ENCODE measurements at places on chromosomes 12 and 14.

DNA sequence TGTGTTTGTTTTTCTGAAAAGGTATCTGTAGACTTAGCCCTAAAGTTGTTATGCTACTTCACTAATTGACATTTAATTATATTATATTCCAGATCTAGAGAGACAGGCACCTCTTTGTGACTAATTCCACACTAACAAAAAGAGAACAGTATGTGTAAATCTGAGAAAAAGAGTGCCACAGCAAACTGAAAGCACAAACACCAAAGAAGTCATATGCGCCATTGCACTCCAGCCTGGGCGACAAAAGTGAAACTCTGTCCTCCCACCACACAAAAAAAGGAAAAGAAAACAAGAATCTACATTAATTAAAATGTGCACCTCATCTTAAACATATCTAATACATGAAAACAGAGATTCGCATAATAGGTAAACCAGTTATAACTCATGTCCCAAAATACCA lies 4.4 kb upstream of the CSRNP2 start:
- DNase-seq: no peak

- no peak for DNase-seq
Measured at GRCh38 chr14:65044596-65044959, 57.7 kb downstream of the MAX start.

DNA sequence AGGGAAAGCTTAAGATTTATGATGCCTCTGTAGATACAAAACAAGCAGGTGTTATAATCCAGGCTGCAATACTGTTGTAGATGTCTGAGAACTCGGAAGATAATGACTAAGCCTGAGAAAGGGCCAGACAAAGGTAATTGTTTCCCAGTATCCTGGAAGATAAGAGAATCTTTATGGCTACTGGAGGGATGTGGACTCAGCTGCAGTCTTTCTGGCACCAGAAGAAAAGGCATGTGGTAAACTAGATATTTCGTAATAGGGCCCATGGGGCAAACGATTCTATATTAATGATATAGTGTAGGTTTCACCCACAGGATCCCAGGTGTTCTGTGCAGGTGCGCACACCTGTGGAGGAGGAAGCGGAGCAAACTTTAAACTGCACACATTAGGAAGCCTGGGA lies 9.2 kb upstream of the APOLD1 start:
- no peak for DNase-seq

- no peak for DNase-seq
Measured at GRCh38 chr12:104602896-104603295, 146.1 kb downstream of the CHST11 start.

GRCh38 chr12:31324845-31325523 lies 966 bp downstream of the SINHCAF start:
- peak; percentile 89 for DNase-seq

GRCh38 chr14:63045234-63045611 lies at the start of gene KCNH5:
Gene KCNH5 (minus strand): TSS chr14:63045458. CDS start chr14:63045186, 272 bp downstream.
- no peak for DNase-seq

DNA sequence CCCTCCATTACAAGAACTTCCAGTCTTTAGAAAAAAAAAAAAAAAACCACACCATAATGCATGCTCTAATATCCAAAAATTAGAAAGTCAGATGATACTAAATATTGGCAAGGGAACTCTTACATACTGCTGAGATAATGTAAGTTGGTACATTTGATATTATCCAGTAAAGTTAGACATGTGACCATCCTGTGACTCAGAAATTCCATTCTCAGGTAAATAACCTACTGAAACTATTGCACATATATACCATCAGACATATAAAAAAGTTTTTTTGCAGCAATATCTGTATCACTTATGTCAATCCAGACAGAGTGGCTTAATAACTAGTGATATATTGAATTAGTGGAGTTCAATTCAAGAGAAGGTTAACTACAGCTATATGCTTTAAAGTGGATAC lies 63.5 kb downstream of the KITLG start:
- DNase-seq: no peak

DNA sequence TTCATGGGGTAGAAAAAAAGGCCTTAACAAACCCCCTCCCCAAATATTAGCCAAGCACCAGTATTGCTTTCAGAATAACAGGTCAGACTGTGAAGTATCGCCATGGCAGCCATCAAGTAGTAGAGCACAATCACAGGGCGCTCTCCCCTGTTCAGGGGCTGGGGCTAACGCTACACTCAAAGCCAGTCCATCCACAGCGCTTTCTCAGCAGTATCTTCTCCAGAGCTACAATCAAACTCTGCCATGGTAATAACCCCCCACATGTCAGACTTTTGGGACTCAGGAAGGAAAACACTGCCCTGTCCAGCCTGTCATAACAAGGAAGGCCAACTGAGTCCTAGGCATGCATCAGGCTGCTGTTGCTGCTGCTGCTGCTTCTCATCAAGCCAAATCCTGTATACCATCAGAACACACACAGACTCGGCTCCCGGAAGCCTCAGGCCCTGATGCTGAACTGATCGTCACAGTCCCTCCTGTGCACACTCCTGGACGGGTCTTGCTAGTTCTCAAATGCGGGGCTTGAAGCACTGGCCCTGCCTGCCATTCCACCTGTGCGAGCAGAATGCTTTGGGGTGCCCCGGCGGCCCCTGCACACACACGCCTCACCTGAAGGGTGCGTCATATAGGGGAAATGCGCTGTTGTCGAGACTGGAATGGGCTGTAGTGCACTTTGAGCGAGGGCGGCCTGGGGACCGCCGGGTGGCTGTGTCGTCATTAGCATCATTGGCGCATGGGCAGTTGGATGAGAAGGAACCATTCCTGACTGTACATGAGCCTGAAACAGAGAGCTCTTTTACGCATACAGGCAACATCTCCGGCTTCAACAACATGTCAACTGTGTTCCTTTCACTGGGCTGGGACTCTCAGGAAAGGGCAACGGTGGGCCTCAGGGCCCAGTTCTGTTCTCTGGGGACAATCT lies 47.6 kb downstream of the SH2B3 start:
- peak; percentile 85 for DNase-seq

DNA sequence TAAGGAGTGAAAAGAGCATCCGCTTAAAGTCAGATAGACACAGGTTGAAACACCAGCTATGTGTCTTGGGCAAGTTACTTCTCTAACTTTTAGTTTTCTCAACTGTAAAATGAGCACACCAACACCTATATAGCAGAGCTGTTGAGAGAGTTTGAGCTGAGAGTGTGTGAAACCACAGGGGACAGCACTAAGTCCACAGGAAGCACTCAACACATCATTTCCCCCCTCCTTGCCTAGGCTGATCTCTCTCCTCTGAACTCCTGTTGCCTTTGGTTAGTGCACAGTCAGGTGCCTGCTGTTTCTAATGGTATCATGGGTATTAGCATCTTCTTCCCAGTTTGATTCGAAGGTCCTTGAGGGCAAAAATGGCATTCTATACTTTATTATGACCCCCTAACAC lies 176.7 kb downstream of the DPF3 start:
- DNase-seq: no peak

- DNase-seq: no peak
Measured at GRCh38 chr12:11693601-11694000, 44.1 kb downstream of the ETV6 start.

- DNase-seq: no peak
Measured at GRCh38 chr14:87260460-87260859, 732.5 kb downstream of the GALC start.

DNA sequence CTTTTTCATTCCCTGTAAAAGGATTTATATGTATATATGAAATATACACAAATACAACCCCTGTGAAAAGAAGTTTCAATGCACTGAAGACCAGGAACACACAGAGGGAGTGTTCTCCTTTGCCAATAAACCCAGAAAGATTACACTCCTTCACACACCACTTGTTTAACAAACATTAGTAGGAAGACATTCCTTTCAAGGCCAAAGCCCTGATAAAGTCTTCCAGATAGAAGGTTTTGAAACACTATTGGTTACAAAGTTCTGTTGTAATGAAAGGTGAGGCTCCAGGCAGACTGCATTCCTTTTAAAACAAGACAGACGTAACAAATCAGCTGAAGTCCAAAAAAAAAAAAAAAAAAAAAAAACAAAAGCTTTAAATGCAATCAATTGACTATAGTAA lies 81.0 kb downstream of the PTPN21 start:
- no peak for DNase-seq

DNA sequence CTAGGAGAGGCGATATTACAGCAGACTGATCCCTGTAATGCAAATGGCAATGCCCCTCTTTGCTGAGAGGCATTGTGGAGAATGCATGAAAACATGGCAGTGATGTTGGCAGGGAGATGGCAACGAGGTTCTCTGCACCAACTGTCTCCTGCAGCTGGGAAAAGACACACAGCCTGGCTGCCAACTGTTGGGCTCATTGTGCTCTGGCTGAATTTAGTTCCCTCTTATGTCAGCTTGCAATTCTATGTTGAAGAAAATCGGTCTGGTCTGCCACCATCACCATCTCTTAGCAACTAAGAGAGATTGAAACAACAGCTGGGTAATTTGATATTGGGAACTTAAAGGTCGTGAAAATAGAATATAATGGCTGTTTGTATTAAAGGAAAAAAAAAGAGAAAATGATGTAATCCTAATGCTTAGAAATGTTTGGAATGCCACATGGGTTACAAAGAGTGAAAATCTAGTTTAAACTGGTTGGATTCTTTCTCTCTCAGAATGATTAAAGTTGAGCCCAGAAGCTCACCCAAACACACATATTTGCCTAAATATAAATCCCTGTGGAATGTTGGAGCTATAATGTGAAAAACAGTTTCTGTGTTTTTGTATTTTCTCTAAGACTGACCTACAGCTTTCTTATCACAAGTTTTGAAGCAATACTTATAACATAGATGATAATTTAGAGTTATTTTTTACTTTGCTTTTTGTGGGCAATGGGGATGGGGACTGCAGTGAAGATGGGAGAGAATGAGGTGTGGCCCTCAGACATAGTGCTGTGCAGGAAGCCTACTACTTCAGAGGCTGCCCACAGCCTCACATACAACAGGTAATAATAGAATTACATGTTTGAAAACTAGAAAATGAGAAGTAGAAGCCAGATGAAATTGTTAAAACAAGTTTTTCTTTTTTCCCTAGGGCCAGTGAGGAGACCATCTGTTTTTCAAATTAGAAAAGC lies 143.7 kb downstream of the AKAP6 start:
- DNase-seq: no peak

DNA sequence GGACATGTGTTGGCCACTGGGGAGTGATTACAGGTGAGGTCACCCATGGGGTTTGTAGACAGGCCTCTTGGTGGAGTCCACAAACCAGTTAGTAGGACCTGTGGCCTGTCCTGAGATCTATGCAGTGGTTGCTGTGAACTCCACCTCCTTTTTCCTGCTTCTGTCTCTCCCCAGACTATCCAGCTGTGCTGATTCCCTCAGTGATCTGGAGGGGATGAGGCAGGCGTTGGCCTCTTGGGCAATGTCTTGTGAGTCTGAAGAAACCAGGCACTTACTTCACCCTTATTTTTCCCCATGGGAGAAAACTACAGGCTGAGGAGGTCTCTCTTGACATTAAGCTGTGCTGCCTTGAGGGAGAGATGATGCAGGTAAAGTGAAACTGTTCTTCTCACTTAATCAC lies 257.2 kb upstream of the PRICKLE1 start:
- no peak for DNase-seq

DNA sequence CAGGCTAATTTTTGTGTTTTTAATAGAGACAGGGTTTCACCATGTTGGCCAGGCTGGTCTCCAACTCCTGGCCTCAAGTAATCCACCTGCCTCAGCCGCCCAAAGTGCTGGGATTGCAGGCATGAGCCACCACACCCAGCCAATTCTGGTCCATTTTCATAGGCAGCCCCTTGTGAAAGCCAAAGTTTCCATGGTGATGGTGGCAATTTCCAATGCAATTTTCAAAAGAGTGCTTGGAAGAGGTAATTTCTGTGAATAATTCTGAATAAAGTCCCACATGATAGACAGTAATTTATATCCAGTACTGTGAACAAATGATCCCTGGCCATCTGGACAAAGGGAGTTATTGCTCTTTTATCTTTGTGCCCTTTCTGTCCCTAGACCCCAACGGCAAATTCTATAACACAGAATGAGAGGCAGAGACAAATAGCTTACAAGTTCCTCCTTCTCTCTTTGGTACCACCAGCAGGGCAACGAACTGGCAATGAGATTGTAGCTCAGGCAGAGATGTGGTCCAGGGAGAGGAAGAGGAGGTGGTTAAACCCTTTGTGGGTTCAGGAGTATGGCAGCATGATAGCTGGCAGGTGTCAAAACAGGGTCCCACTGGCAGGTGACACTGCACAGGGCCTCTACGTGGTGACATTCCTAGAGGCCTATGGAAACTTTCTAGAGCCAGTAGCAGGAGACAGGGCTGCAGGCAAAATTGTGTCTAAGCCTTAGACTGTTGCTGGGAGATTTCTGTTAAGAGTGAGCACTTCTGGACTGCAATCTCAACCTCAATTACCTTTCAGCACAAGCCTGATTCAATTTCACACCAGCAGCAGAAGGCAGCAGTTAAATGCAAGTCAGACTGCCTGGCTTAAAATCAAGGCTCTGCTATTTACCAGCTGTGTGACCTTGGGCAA lies 46.5 kb downstream of the NT5DC3 start:
- DNase-seq: no peak

DNA sequence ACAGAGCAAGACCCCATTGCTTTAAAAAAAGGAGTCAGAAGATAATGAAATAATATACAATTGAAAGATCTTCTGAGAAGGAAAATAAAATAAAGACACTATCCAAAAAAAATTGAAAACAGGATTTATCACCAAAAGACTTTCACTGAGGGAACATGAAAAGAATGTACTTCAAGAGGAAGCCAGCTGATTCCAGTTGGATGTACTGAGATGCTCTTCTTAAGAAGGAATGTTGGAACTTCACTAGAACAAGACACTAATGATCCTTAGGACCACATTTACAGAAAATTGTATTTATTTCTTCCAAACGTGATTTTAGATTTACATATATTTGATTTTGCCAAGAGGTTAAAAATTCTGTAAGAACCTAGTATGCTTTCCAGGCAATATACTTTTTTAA lies 65.6 kb upstream of the CNOT2 start:
- DNase-seq: no peak

DNA sequence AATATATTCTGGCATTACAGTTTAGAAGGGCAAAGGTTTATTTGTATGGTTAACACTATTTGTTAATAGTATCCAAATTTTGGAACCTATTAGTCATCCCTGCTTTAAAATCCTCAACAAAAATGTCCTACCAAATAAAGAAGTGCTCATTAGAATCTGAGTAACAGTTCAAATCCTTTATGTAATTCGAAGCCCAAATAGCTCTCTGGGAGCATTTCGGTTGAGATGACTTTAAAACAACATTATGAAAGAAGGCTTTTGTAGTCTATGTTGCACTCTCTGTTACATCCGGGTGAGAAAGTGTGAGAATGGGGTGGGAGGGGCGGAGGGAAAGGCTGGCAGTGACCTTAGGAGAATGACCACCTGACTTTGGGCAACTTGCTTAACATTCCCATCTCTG lies 59.7 kb downstream of the SLC38A1 start:
- no peak for DNase-seq
